Activated CD4-positive, alpha-beta T cell treated with anti-CD3 and anti-CD28 coated beads for 1 hour (primary cell): ENCODE measurements at places on chromosomes 6 and 20.

GRCh38 chr6:158311193-158311592 lies 1.1 kb upstream of the TULP4 start:
- DNase-seq, result no peak

DNA sequence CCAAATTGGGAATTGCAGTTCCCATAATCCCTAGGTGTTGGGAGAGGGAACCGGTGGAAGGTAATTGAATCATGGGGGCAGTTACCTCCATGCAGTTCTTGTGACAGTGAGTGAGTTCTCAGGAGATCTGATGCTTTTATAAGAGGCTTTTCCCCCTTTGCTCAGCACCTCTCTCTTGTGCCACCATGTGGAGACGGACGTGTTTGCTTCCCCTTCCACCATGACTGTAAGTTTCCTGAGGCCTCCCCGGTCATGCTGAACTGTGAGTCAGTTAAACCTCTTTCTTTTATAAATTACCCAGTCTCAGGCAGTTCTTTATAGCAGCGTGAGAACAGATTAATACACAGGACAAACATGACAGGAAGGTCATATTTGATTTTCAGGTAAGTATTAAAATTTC lies 25.3 kb upstream of the HECA start:
- DNase-seq, result no peak

- no peak for DNase-seq
Observed at GRCh38 chr6:46014046-46014445, 1.6 kb downstream of the CLIC5 start.

DNA sequence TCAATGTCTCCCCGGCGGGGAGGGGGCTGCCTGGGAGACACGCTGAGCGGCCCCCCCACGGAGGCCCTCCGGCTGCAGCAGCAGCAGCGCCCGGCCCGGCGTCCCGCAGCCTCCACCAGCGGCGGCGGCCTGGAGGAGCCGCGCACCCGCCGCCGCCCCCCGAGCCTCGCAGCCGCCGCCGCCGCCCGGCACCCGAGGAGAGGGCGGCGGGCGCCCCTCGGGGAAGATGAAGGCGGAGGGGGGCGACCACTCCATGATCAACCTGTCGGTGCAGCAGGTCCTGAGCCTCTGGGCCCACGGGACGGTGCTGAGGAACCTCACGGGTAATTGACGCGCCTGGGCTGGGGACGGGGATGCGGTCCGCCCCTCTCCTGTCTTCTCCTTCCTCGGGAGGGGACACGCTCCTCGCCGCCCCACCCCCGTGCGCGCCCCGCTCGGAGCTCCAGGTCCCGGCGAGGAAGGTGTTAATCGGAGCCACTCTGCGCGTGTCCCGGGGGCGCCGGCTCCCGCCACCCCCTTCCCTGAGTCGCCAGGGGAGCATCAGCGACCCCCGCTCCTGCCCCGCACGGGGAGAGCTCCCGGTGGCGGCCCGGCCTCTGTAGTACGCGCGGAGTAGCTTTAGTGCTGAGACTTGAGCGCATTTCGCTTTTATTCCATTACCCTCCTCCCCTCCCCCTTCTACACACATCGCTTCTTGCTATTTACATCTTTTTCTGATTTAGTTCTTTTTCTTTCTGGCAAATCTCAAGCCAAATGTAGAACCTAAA lies 686 bp downstream of the TMEM170B start:
- DNase-seq, result peak; percentile 12

GRCh38 chr20:35111141-35111888 lies 18.7 kb upstream of the TRPC4AP start:
- DNase-seq, result no peak

- DNase-seq, result peak; percentile 39
Observed at GRCh38 chr6:154156135-154156896, 117.3 kb downstream of the OPRM1 start.

GRCh38 chr6:148367411-148368024 lies 24.9 kb downstream of the SASH1 start:
- no peak for DNase-seq

DNA sequence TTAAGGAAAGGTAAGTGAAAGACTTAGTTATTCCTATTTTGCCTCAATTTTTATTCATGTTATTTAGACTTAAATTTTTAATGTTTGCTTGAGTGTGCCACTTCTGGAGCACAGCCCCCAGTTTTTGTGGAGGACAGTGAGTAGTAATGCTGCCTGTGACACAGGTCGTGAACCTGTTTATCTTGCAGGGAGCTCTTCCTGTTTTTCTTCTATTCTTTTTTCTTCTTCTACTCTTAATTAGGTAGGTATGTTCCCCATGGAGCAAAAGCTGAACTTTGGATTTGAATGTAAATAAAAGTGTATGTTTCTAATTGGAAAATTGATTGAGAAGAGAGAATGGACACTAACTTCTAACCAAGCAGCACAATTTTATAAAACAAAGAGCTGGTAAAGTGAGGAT lies 12.3 kb downstream of the SMPDL3A start:
- no peak for DNase-seq

DNA sequence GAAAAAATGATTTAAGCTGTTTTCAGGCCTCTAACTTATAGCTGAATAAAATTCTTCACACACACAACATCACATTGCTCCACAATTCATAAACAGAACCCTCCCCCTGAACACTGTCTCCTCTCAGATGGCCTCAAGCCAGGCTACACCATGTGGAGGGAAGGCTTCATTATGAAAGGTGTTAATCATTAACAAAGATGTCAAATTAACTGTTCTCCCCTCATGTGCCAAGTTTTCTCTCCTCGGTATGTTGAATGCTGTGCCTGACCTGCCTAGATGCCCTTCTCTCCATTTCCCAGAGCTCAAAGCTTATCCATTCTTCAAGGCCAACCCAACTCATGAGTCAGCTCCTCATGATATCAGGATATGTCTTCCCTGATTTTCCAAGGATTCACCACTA lies 210.4 kb downstream of the GMDS start:
- no peak for DNase-seq

- DNase-seq, result no peak
Observed at GRCh38 chr6:14091339-14091978, 26.1 kb upstream of the CD83 start.

DNA sequence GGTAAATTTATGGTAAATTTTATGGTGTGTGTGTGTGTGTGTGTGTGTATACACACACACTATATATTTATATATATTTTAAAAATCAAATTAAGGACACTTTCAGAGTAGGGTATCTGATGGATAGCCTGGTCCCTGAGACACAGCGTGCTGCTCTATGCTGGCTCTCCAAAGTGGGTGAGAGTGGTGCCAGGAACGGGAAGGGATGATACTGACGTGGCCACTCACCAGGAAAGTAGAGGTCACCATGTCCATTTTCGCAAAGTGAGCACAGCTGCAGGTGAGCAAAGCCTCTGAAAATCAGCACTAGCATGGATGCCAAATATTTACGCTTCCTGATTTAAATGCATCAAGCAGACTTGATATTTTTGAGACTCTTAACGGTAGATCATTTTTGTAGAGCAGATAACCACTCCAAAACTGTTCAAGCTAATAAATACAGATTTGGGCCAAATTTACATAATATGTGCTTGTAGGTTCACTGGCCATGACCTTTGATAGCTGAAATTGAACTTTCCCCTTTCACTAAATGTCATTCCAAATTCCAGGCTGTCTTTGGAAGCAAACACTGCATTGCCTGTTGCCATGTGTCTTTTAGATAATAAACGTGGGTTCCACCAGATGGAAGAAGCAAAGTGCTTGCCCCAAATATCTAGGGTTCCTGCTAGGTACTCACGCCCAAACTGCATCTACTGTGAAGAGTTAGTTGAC lies 116.6 kb downstream of the ATXN1 start:
- no peak for DNase-seq

DNA sequence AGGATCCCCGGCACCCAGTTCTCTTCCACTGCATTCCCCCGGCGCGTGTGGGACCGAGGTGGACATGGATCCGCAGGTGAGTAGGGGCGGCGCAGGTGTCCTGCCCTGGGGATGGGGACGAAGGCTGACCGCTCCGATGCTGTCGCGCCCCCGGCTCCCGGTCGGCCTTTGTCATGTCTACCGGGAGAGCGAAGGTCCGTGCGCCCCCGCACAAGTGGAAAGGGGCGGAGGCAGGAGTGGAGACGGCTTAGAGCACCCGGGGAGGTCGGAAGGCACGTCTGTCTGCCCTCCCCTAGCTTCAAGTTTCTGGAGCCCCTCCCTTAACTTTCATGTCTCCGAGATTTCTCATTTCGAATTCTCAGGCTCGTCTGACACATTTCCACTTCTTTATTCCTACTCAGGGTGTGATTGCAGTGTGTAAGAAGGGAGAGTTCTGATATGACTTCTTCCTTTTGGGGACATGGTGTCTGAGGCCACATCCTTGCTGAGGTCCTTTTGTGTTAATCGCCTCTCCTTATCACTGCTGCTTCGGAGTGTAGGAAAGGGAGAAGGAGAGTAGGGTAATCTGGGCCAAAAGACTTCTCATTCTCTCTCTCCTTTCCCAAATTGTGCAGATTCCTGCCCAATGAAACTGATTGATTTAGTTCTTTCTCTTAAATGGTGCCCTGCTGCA lies 435 bp downstream of the KIFC1 start:
- DNase-seq, result no peak

DNA sequence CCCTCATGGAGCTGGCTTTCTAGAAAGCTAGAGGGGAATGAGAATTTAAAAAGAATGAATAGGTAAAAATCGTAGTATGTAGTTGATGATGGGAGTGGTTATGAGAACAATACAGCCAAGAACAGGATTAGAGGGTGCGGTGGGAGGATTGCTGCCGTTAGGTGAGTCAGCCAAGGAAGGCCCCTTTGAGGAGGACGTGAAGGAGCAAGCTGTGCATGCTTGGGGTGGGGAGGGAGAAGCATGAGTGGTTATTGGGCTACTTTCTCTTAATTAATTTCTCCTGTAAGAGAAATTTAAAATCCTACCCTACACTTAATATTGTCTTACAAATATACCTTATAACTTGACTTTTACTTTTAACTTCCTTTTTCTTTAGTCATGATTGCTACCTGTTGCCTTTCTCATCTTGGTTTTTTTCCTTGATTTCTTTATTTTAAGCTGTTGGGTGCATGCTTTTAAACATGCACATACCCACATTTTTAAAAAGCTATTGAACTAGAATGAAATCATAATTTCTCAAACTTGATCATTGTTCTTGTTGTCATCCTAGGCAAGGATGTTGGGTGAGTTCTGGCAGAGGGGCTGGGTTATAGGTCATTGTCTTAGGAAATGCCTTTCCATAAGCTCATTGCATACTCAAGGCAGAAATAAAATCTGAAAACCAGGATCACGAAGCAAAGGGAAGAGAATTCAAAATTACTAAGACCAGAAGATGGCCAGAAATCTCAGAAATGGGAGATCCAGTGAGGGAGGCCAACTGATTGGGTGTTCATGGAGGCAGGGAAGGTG lies 114.5 kb downstream of the TCP11 start:
- no peak for DNase-seq

GRCh38 chr20:33684533-33685327 lies 1.5 kb downstream of the E2F1 start:
- DNase-seq, result no peak

DNA sequence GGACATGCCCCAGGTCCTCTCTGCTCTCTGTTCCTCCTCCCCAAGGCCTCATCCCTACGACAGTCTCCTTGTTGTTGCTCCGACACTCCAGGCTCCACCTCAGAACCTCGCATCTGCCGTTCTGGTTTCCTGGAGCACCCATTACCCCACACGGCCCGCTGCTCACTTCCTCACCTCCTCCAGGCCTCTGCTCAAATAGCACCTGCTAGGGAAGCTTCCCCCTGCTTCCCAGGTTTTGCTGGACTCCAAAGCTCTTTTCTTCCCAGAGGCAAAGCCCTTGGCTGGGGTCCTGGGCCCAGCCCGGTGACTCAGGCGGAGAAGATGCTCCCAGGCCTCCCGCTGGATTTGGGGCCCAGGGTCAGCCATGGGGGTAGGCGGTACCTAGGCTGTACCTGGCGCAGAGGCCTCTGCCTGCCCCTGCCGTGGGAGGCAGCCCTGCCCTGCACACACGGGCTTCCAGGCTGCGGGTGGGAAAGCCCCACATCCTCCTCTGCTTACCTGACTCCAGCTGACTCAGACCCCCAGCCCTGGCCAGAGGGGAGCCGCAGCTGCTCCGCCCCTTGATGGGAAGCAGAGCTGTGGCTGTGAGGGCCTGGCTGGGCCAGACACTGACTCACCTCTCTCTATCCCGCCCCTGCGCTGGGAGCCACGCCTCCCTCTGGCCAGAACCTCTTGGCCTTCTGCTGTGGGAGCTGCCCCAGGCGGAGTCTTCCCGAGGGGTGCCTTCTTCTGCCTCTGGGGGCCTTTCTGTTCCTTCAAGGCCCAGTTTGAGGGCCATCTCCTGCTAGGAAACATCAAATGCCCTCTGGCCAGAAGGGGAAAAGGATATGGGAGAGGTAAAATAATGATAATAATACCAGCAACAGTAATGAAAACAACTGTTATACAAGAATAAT lies 130.5 kb downstream of the CEBPB start:
- DNase-seq, result no peak

DNA sequence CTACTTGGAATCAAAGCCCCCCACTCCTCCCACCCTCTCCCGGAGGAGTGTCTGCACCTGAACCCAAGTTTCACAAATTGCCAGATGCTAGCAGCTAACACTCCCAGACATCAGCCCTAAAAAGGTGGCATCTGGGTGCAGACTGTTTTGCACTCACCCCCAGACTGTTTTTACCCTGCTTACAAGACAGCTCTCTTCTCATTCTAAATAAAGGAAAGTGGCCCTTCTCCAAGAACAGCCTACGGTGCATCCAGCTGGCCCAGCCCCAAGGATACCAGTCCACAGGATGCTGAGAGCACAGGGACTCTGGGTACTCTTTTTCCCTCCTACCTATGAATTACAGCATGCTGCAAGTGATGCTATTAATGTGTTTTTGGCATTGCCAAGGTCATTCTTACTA lies 842.0 kb upstream of the FLRT3 start:
- DNase-seq, result no peak

- DNase-seq, result no peak
Observed at GRCh38 chr6:25175681-25176080, 103.5 kb upstream of the CARMIL1 start.

DNA sequence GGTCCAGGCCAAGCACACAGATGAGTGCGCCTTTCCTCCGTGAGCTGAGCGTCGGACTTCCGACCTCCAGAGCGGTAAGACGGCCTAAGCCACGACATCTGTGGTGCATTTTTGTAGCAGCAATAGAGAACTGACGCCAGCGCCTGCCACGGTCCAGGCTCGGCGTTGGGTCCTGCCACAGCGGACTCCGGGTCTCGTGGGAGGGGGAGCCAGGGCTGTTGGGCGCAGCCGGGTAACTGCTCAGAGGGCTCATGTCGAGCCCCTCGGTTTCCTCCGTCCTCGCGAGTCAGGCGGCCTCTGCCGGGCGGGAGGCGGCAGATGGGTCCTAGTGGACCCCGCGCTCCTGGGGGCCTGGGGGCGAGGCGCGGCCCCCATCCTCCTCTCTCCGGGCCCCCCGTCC lies 216.1 kb downstream of the QKI start:
- DNase-seq, result no peak

GRCh38 chr6:152496731-152497130 lies 140.4 kb downstream of the SYNE1 start:
- DNase-seq, result no peak
